ENCODE measurements at places on chromosomes 7 and 10. TPM values are rescaled to one million over a fixed set of nuclear protein-coding genes. Genes with fewer than 3 reads are reported as not detected.

Gene GRID1
- 0.22 TPM for total RNA-seq

GRCh38 chr7:113915956-113916355, 2.9 kb downstream of the PPP1R3A start:
- no peak for DNase-seq

DNA sequence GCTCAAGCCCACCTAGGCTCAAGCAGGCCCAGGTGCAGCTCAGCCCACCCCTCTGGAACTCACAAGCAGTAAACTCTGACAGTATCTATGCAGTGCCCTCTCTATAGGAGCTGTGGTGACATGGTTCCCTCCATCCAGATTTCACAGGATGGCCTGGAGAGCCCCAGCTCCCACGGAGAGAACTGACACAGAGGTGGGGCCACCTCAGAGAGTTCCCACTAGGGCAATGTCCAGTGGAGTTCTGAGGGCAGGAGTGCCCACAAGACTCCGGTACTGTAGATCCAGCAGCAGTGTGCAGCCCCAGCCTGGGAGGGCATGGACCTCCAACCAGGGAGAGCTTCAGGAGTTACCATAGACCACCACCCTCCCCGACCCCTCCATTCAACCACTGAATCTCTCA, 37.3 kb upstream of the CNPY1 start:
- no peak for DNase-seq

DNA sequence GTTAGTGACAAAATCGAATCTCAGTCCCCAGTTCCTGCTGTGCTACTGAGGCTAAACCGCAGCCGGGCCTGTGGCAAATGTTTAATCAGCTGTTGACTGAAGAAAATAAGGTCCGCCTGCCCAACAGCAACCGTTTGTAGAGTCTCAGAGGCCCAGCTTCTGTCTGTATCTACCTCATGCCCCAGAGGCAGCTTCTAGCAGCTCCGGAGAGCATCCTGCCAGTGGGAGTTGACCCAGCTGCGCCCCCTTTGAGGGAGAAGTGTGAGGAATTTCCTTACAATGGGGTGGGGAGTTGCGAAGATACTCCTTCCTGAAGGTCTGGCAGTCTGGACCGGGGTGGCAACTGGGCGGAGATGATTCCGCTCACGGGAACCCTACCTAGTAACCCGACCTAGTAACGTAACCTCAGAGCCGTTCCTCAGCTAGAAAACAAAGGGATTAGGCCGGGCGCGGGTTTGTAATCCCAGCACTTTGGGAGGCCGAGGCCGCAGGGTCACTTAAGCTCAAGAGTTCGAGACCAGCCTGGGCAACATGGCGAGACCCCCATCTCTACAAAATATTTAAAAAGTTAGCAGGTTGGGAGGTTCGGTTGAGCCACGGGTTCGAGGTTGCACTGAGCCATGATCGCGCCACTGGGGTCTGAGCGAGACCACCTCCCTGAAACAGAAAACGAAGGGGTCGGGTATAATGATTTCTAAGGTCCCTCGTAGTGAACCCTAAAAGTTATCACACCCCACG, 846 bp upstream of the ZNF775 start:
- DNase-seq, result peak; percentile 61

Gene SPRN
- 0.50 TPM for total RNA-seq

- DNase-seq, result no peak
Observed at GRCh38 chr7:139543801-139544603, 20.5 kb downstream of the CLEC2L start.

Measured in mesothelial cell of epicardium (in vitro differentiated cells).